ENCODE measurements at places on chromosomes 13 and 19. TPM values are rescaled to one million over a fixed set of nuclear protein-coding genes. Genes with fewer than 3 reads are reported as not detected.

The APOC4 gene
- total RNA-seq = not detected

The LILRA6 gene
- total RNA-seq = not detected

The IGFL2 gene
- not detected for total RNA-seq

The RDH8 gene
- not detected for total RNA-seq

The SPACA4 gene
- total RNA-seq = not detected

The ZNF780A gene
- total RNA-seq = 18.5 TPM

The IGFL3 gene
- total RNA-seq = not detected

The C19orf81 gene
- 7.9 TPM for total RNA-seq

The CFAP97D2 gene
- total RNA-seq = not detected

The KLK11 gene
- total RNA-seq = not detected

The GRIN3B gene
- total RNA-seq = not detected

GRCh38 chr13:28564030-28564429 lies 69.1 kb upstream of the FLT1 start:
- H3K27ac ChIP-seq = no peak overlapping the region
- no peaks in the 10 kb centered on the region for H3K36me3 ChIP-seq
- no peaks in the 10 kb centered on the region for H3K4me1 ChIP-seq
- no peak for DNase-seq
- H3K4me3 ChIP-seq = no peak overlapping the region
- H3K27me3 ChIP-seq = no peaks in the 10 kb centered on the region

GRCh38 chr13:45500492-45501174 lies 35.9 kb downstream of the COG3 start:
- peaks cover 45% of the 10 kb centered on the region for H3K36me3 ChIP-seq

- no peaks in the 10 kb centered on the region for H3K36me3 ChIP-seq
- no peak for DNase-seq
- no peak overlapping the region for H3K4me3 ChIP-seq
- no peak overlapping the region for H3K27ac ChIP-seq
- peaks cover 32% of the 10 kb centered on the region for H3K27me3 ChIP-seq
These were observed 4.4 kb downstream of the JAK3 start for GRCh38 chr19:17843292-17843827.

DNA sequence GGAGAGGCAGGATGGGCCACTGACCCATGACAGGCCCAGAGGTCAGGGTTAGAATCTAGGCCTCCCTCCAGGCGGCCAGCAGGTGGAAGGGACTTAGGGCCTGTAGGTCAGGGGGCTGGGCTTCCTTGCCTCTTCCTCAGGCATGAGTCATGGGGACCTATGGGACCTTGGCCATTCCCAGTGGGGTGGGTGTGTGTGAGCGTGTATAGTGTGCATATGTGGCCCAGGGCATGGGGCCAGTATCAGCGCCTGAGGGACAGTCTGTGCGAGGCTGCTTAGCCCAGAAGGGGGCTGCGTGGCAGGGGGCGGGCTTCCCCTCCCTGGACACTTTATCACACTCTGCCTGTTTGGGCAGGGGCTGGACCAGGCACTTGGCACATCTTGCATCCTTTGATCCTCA lies 13.3 kb downstream of the KCTD15 start:
- H3K27ac ChIP-seq = no peak overlapping the region
- H3K4me3 ChIP-seq = no peak overlapping the region
- DNase-seq = no peak
- peaks cover 5% of the 10 kb centered on the region for H3K4me1 ChIP-seq

GRCh38 chr19:12137221-12137940 lies 2.8 kb downstream of the ZNF20 start:
- H3K36me3 ChIP-seq = peaks cover 66% of the 10 kb centered on the region
- DNase-seq = no peak
- peaks cover 3% of the 10 kb centered on the region for H3K27me3 ChIP-seq
- H3K27ac ChIP-seq = no peak overlapping the region
- peak overlapping the region; percentile 80 for H3K4me3 ChIP-seq

GRCh38 chr13:92260363-92260762 lies 861.9 kb downstream of the GPC5 start:
- H3K4me1 ChIP-seq = no peaks in the 10 kb centered on the region
- no peak overlapping the region for H3K27ac ChIP-seq
- H3K27me3 ChIP-seq = no peaks in the 10 kb centered on the region
- no peaks in the 10 kb centered on the region for H3K36me3 ChIP-seq

DNA sequence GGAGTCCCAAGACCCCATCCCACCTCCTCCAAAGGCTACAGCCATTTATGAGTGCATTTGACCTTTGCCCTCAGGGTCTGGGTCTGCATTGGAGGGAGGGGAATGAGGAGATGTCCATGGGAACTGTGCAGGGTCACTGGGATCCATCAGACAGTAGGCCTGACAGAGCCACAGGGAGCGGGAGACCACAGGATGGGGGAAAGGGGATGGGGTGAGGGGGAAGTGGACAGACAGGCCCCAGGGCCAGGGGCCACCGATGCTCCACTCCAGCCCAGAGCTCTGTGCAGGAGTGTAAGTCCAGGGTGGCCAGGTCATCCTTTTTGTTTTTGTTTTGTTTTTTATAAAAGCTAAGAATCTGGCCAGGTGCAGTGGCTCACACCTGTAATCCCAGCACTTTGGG lies 82.5 kb downstream of the CHST8 start:
- no peak overlapping the region for H3K4me3 ChIP-seq
- no peak for DNase-seq
- peaks cover 10% of the 10 kb centered on the region for H3K27me3 ChIP-seq
- H3K4me1 ChIP-seq = no peaks in the 10 kb centered on the region
- no peak overlapping the region for H3K27ac ChIP-seq

DNA sequence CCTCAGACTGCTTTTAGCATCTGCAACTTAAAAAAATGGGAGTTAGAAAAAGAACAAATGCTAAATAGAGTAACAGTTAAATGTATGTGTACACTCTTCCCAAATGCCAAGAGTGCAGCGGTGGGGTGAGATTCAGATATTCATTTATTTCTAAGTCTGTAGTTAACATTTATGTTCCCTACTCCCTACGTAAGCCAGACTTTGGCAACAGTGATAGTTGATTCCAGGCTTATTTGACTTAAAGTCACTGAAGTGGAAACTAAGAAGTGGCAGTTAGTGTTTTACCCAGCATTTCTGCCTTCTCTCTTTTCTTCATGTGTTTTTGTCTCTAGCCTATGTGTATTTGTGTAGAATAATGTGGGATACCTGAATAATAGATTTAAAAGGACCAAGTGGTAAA lies 4.5 kb downstream of the MIR17HG start:
- H3K27ac ChIP-seq = no peak overlapping the region
- peaks cover 80% of the 10 kb centered on the region for H3K4me1 ChIP-seq
- peaks cover 54% of the 10 kb centered on the region for H3K36me3 ChIP-seq
- peaks cover 22% of the 10 kb centered on the region for H3K27me3 ChIP-seq
- H3K4me3 ChIP-seq = peak overlapping the region; percentile 100

DNA sequence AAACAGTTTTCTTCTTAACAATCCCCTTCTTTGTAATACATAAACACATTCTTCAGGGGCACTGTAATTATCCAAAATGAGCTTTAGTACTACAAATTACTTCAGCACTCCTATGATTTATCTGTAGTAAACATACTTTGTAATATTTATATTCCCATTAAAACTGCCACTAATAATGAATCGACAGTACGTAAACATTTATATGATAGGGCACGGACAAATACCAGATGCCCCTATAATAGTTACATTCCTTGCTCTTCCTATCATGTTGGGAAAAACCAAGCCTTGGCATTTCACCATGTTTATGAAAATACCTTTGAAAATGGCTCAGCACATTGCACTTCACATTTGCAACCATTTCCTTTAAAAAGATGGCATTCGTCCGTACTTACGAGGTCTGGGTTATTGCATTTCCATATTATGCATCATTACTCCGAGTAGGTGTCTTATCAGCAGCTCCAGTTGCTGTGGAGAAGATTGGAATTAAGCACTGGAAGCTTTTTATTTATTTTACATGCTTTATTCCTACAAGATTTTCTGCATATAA lies 1043.4 kb downstream of the DIAPH3 start:
- no peak overlapping the region for H3K4me3 ChIP-seq
- no peaks in the 10 kb centered on the region for H3K36me3 ChIP-seq
- H3K27ac ChIP-seq = no peak overlapping the region
- no peak for DNase-seq
- H3K4me1 ChIP-seq = peaks cover 19% of the 10 kb centered on the region

- DNase-seq = no peak
- H3K27me3 ChIP-seq = no peaks in the 10 kb centered on the region
- peaks cover 12% of the 10 kb centered on the region for H3K36me3 ChIP-seq
- peaks cover 9% of the 10 kb centered on the region for H3K4me1 ChIP-seq
- H3K27ac ChIP-seq = no peak overlapping the region
These were observed 20.1 kb downstream of the GPR18 start for GRCh38 chr13:99237981-99238662.

GRCh38 chr13:97434397-97435201 lies 630 bp downstream of the RAP2A start:
- H3K27me3 ChIP-seq = no peaks in the 10 kb centered on the region
- H3K36me3 ChIP-seq = no peaks in the 10 kb centered on the region
- peak; percentile 44 for DNase-seq
- H3K4me1 ChIP-seq = peaks cover 49% of the 10 kb centered on the region
- H3K4me3 ChIP-seq = peak overlapping the region; percentile 96

- peaks cover 24% of the 10 kb centered on the region for H3K36me3 ChIP-seq
- no peaks in the 10 kb centered on the region for H3K27me3 ChIP-seq
- DNase-seq = no peak
- no peak overlapping the region for H3K27ac ChIP-seq
- H3K4me3 ChIP-seq = no peak overlapping the region
- no peaks in the 10 kb centered on the region for H3K4me1 ChIP-seq
These were observed 42.1 kb downstream of the LPAR6 start for GRCh38 chr13:48370815-48371214.

DNA sequence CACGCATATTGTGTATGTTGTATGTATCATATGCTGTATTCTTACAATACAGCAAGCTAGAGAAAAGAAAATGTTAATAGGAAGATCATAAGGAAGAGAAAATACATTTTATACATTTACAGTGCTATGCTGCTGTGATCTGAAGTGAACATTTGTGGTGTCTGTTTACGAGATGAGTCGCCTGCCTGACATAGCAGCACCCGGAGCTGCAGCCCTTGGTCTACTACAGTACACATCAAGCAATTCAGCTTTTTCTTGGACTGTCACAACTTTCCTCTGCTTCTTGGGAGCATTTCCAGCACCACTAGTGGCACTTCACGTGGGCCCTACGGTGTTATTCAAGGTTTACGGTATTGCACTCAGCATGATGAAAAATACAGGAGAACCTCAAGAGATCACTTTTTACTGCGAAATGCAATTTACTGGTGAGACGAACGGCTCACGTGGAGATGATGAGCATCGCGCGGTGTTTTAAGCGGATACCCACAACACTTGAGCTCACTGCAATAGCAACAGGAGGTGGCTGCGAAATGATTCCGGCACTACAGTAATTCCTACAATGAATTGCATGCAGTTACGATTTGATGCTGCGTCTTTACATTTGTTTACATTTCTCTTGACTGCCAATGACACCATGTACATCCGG lies 308.4 kb downstream of the FGF9 start:
- H3K4me3 ChIP-seq = no peak overlapping the region
- H3K36me3 ChIP-seq = no peaks in the 10 kb centered on the region
- no peak overlapping the region for H3K27ac ChIP-seq
- H3K27me3 ChIP-seq = no peaks in the 10 kb centered on the region
- peaks cover 11% of the 10 kb centered on the region for H3K4me1 ChIP-seq

GRCh38 chr19:1914826-1915341 lies 9.7 kb downstream of the ADAT3 start:
- no peak for DNase-seq
- peaks cover 4% of the 10 kb centered on the region for H3K36me3 ChIP-seq
- H3K27ac ChIP-seq = no peak overlapping the region
- H3K27me3 ChIP-seq = no peaks in the 10 kb centered on the region
- peaks cover 4% of the 10 kb centered on the region for H3K4me1 ChIP-seq
- no peak overlapping the region for H3K4me3 ChIP-seq

GRCh38 chr13:71513411-71514033 lies 353.5 kb downstream of the DACH1 start:
- H3K27ac ChIP-seq = no peak overlapping the region
- DNase-seq = no peak
- H3K27me3 ChIP-seq = no peaks in the 10 kb centered on the region
- peaks cover 8% of the 10 kb centered on the region for H3K4me1 ChIP-seq

- DNase-seq = no peak
- no peaks in the 10 kb centered on the region for H3K36me3 ChIP-seq
- H3K27ac ChIP-seq = no peak overlapping the region
- no peaks in the 10 kb centered on the region for H3K27me3 ChIP-seq
- peaks cover 12% of the 10 kb centered on the region for H3K4me1 ChIP-seq
These were observed 530.4 kb downstream of the DIAPH3 start for GRCh38 chr13:59633290-59633689.
